Activated CD4-positive, alpha-beta T cell treated with anti-CD3 and anti-CD28 coated beads for 36 hours (primary cell): ENCODE measurements at places on chromosomes 3 and 15. TPM values are rescaled to one million over a fixed set of nuclear protein-coding genes. Genes with fewer than 3 reads are reported as not detected.

- H3K4me1 ChIP-seq: peaks cover 18% of the 10 kb centered on the region
- no peak overlapping the region for H3K4me3 ChIP-seq
- H3K27ac ChIP-seq: no peak overlapping the region
- no peak for DNase-seq
These were observed 417.7 kb upstream of the CFAP20DC start for GRCh38 chr3:59467476-59467875.

DNA sequence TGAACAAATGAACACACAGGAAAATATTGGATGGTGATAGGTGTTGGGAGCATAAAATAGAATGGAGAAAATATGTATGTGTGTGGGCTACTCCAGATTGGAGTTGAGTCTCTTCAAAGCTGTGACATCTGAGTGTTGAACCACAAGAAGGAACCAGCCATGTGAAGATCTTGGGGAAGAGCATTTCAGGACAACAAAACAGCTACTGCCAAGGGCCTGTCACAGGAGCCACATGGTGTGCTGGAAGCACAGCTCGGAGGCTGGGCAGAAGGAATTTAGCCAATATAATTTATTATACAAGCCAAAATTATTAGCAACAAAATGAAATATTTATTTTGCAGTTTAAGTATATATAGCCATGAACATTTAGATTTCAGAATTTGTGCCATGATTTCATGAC lies 108.3 kb upstream of the FGF7 start:
- H3K4me3 ChIP-seq: no peak overlapping the region
- DNase-seq: no peak
- no peak overlapping the region for H3K27ac ChIP-seq
- H3K36me3 ChIP-seq: peaks cover 29% of the 10 kb centered on the region
- H3K4me1 ChIP-seq: peaks cover 5% of the 10 kb centered on the region

DNA sequence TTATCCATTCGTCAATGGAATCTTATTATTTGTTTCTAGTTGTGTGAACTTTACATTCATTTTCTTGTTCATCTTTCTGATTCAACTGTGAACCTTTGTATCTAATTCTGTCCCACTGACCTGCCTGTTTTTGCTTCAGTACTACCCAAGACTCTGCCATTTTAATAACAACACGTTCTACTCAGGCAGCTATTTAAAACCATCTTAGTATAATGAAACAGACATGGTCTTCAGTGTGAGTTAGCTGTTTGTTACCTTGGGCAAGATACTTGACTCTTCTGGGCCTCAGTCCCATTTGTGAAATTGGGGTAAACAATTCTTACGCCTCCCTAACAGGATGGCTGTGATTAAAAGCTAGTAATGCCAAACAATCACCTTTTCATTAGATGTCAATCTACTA lies 1.6 kb downstream of the BTBD1 start:
- H3K27ac ChIP-seq: peak overlapping the region; percentile 63
- no peak for DNase-seq
- no peaks in the 10 kb centered on the region for H3K27me3 ChIP-seq
- H3K4me1 ChIP-seq: peaks cover 20% of the 10 kb centered on the region
- peaks cover 14% of the 10 kb centered on the region for H3K36me3 ChIP-seq

GRCh38 chr3:151962352-151962751 lies 88.9 kb downstream of the SUCNR1 start:
- no peaks in the 10 kb centered on the region for H3K27me3 ChIP-seq
- H3K27ac ChIP-seq: no peak overlapping the region
- no peaks in the 10 kb centered on the region for H3K36me3 ChIP-seq
- H3K4me3 ChIP-seq: no peak overlapping the region
- DNase-seq: no peak
- no peaks in the 10 kb centered on the region for H3K4me1 ChIP-seq

DNA sequence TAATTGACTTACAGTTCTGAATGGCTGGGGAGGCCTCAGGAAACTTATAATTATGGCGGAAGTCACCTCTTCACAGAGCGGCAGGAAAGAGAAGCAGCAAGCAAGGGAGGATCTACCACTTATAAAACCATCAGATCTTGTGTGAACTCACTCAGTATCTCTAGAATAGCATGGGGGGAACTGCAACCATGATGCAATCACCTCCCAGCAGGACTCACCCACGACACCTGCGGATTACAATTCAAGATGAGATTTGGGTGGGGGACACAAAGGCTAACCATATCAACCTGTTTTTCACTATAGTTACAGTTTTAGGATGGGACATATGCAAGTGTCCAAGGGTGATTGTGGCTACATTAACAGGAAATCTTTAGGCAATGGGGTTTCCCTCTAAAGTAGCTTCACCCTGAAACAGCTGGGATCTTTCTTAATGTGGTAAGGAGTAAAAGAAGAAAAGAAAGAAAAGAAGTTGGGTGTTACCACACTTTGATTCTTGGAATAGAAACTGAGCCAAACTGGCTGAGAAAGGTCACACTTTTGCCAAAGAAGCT lies 453.8 kb downstream of the OTOL1 start:
- no peak for DNase-seq
- no peaks in the 10 kb centered on the region for H3K4me1 ChIP-seq
- no peak overlapping the region for H3K27ac ChIP-seq
- H3K4me3 ChIP-seq: no peak overlapping the region

Gene CYP8B1
- total RNA-seq: not detected

DNA sequence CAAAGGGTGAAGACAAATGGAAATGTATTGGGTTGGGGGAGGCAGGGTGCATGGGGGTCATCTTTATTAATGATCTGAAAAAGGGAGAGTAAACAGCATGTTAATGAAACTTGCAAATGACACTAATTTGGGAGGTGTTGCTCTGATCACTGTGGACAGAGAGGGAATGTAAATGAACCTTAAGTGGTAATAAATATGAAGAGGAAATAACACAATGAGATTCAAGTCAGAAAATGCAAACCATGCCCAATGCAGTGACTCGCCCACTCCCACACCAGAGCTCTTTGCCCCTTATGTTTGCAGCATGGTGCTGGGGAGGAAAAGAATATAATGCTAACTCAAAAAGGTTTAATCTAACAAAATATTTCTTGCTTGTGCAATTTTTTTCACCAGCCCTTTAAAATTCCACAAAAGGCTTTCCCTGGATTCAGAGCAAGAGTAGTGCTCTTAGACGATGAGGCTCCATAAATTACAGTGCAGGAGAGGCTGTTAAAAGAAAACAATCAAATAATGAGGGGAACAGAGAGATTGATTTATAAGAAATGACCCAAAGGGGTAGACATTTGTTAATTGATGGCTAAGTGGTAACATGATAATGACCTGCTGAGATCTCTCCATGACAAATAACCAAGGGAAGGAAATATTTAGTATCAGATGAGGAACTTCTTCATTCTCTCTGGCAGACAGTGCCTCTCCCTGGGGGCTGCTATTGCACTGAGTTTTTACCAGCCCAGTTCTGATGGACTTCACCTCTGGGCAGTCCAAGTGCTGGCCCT lies 210.0 kb upstream of the PPP2R3A start:
- H3K36me3 ChIP-seq: no peaks in the 10 kb centered on the region
- DNase-seq: no peak
- H3K27me3 ChIP-seq: no peaks in the 10 kb centered on the region
- no peak overlapping the region for H3K27ac ChIP-seq

Gene SLC51A
- total RNA-seq: not detected

GRCh38 chr3:47410417-47410720 lies 29.5 kb downstream of the PTPN23 start:
- no peak overlapping the region for H3K4me3 ChIP-seq
- no peaks in the 10 kb centered on the region for H3K4me1 ChIP-seq
- no peak overlapping the region for H3K27ac ChIP-seq

DNA sequence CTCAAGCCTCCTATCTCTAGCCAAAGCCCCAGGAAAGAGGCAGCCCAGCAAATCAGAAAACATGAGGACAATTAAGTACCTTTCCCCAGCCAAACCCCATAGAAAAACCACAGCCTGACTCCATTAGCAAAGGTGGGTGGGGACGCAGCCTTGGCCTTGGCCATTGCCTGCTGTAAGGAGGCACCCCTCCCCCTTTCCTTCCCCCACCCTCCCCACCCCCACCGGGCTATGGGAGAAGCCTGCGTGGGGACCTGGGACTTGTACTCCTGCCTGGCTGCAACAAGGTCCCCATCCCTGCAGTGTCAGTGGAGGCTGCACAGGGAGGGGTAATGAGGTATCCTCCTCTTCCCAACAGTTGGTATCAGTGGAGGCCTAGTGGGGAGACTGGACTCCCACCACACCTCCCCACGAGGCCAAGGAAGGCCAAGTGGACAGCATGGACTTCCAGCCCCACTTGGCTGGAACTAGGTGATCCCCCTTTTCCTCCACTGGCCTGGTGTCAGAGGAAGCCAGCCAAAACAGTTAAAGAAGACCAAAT lies 20.5 kb downstream of the PRR23E start:
- H3K27me3 ChIP-seq: peaks cover 15% of the 10 kb centered on the region
- H3K4me3 ChIP-seq: no peak overlapping the region
- H3K36me3 ChIP-seq: no peaks in the 10 kb centered on the region

GRCh38 chr3:33624756-33625155 lies 93.3 kb downstream of the CLASP2 start:
- no peaks in the 10 kb centered on the region for H3K4me1 ChIP-seq
- H3K27me3 ChIP-seq: no peaks in the 10 kb centered on the region
- H3K36me3 ChIP-seq: peaks cover 12% of the 10 kb centered on the region
- H3K27ac ChIP-seq: no peak overlapping the region

Gene LRRC2
- total RNA-seq: not detected

Gene SLC28A1
- total RNA-seq: not detected

Gene CHRD
- total RNA-seq: not detected

- H3K4me3 ChIP-seq: no peak overlapping the region
- no peak overlapping the region for H3K27ac ChIP-seq
- DNase-seq: no peak
- no peaks in the 10 kb centered on the region for H3K27me3 ChIP-seq
- H3K36me3 ChIP-seq: no peaks in the 10 kb centered on the region
These were observed 184.1 kb downstream of the XXYLT1 start for GRCh38 chr3:195086885-195087284.

Gene HTR3E
- total RNA-seq: not detected

GRCh38 chr3:49554633-49555265 lies 472 bp downstream of the BSN start:
- peak; percentile 78 for DNase-seq
- H3K4me1 ChIP-seq: peaks cover 11% of the 10 kb centered on the region
- H3K36me3 ChIP-seq: no peaks in the 10 kb centered on the region

Gene LRRC15
- total RNA-seq: 0.04 TPM
